Stimulated activated CD4-positive, alpha-beta T cell treated with anti-CD3 and anti-CD28 coated beads, Interleukin-2, amount 100 ng/mL, for 24 hours (primary cell): ENCODE measurements at places on chromosomes 7 and 10.

GRCh38 chr7:2598154-2598823, 33.5 kb upstream of the TTYH3 start:
- no peak for DNase-seq

- DNase-seq, result peak; percentile 65
Measured at GRCh38 chr7:129829737-129830631, 122.8 kb downstream of the UBE2H start.

GRCh38 chr7:40447345-40447744, 312.5 kb downstream of the SUGCT start:
- DNase-seq, result no peak

DNA sequence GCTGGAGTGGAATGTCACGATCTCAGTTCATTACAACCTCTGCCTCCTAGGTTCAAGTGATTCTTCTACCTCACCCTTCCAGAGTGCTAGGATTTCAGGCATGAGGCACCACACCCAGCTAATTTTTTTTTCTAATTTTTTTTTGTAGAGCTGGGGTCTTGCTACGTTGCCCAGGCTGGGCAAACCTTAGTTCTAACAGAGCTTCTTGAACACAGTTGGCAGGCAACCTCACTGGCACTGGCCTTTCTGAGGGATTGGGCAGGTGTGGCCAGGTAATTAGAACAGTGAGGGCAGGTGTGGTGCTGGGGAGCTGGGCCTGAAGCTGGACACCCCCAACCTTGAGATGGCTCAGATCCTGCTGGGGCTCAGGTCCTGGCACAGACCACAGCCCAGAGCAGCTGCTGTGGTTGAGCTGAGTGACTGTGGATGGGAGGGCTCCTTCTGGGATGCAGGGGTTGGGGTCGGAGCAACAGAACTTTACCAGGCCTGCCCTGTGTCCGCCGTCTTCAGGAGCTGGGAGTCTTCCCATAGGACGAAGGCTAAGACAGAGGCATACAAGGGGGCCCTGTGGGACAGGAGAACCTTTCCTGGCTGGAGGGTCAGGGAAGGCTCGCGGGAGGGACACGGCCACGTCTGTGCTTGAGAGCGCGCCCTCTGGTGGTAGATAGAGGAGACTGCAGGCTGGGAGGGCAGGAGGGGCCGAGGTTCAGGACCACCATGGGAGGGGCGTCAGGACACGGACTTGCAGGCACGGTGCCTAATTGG, 48.2 kb downstream of the COL26A1 start:
- DNase-seq, result peak; percentile 41

- no peak for DNase-seq
Measured at GRCh38 chr10:61898435-61898778, 3.1 kb upstream of the ARID5B start.
